Activated naive CD8-positive, alpha-beta T cell treated with anti-CD3 and anti-CD28 coated beads, Interleukin-2, amount 50 U/mL, for 24 hours (primary cell): ENCODE measurements at places on chromosomes 6 and 20.

DNA sequence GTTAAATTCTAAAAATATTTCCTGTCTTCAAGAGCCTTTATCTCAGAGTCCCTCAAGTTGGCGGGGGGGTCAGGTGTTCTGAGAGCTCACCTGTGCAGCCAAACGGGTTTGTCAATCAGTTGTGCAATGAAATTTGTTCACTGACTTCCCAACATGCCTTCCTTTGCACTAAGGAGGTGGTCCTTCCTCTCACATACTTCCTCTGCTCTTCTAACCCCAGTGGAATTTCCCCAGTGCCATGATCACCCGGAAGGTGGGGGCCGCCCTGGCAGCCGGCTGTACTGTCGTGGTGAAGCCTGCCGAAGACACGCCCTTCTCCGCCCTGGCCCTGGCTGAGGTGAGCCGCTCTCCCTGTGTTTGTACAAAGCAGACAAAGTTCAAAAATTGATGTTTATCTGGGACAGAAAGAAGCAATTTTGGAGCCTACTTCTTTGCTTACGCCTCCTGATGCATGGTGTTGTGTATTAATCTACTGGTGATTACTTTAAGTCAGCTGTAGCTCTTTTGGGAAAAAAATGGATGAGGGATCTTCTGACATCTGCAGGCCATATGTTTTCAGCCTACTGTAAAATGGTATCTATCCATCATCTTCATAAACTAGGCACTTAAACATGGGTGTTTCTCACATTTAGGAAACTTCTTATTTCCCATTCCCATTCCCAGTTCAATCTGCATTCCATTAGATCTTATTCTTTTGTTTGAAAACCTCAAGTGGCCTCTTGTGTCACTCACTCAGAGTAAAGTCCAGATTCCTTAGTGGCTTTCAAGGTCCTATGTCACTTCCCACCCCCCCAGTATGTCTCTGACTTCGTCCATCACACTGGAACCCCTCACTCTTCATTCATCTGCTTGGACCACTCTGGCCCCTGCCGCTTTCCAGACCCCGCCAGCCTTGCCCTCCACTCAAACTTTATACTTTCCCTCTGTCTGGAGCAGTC lies 10.1 kb downstream of the ALDH5A1 start:
- peaks cover 38% of the 10 kb centered on the region for H3K36me3 ChIP-seq
- DNase-seq, result no peak
- no peak overlapping the region for H3K27ac ChIP-seq
- H3K4me3 ChIP-seq, result no peak overlapping the region

GRCh38 chr20:22063753-22064152 lies 358.3 kb downstream of the PAX1 start:
- no peaks in the 10 kb centered on the region for H3K27me3 ChIP-seq
- H3K4me3 ChIP-seq, result no peak overlapping the region
- H3K4me1 ChIP-seq, result no peaks in the 10 kb centered on the region
- no peak for DNase-seq
- no peaks in the 10 kb centered on the region for H3K36me3 ChIP-seq
- H3K27ac ChIP-seq, result no peak overlapping the region

DNA sequence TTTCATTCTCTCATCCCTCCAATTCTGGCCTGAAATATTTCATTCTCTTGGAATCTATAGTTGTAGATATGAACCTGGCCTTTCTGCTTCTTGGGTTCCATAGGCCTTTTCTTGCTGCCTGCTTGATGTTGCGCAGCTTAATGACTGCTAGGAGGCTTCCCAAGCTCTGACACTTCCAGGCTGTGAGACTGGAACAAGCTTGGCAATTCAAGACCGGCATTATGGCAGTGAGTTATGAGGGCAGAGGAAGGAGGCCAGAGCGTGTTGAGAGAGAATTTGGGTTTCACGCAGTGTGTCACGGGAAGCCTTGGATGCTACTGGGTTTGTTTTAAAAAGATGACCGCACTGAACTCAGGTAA lies 948 bp upstream of the DNAJC5 start:
- peak overlapping the region; percentile 63 for H3K27ac ChIP-seq
- peak overlapping the region; percentile 73 for H3K4me3 ChIP-seq
- H3K27me3 ChIP-seq, result no peaks in the 10 kb centered on the region
- DNase-seq, result no peak
- H3K36me3 ChIP-seq, result peaks cover 29% of the 10 kb centered on the region

DNA sequence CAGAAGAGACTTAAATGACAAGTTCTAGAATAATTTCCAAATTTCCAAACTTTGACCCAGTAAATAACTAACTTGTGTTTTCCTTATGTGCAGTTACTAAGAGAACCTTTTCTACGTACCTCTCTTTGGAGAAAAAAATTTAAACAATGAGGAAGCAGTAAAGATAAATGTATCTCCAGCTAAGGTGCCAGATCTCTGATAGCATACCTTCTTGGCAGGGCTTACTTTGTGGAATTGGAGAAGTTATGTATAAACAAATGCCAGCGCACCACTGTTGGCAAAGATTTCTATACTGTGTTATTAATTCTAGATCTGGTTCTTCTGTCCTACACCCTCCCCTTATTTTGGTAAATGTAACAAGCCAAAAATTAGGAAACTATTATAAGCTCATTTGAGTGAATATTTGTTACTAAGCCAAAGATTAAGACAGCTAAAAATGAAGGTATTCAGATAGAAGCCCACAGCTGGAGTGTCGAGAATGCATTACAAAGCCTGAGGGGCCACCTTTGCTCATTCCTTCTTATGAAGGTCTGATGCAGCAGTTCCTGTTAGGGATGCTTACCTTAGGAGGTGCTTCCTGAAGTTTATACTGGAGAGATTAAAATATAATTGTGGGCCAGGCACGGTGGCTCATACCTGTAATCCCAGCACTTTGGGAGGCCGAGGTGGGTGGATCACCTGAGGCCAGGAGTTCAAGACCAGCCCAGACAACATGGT lies 373.1 kb upstream of the SOX4 start:
- H3K27me3 ChIP-seq, result no peaks in the 10 kb centered on the region
- no peaks in the 10 kb centered on the region for H3K4me1 ChIP-seq
- no peak for DNase-seq
- H3K4me3 ChIP-seq, result no peak overlapping the region
- H3K27ac ChIP-seq, result no peak overlapping the region
- peaks cover 31% of the 10 kb centered on the region for H3K36me3 ChIP-seq

GRCh38 chr20:6792789-6793188 lies 25.3 kb downstream of the BMP2 start:
- H3K36me3 ChIP-seq, result no peaks in the 10 kb centered on the region

GRCh38 chr6:46895930-46896329 lies 25.8 kb downstream of the ADGRF5 start:
- DNase-seq, result no peak
- no peaks in the 10 kb centered on the region for H3K36me3 ChIP-seq
- H3K27me3 ChIP-seq, result peaks cover 8% of the 10 kb centered on the region
- no peak overlapping the region for H3K27ac ChIP-seq
- no peaks in the 10 kb centered on the region for H3K4me1 ChIP-seq
- H3K4me3 ChIP-seq, result no peak overlapping the region

DNA sequence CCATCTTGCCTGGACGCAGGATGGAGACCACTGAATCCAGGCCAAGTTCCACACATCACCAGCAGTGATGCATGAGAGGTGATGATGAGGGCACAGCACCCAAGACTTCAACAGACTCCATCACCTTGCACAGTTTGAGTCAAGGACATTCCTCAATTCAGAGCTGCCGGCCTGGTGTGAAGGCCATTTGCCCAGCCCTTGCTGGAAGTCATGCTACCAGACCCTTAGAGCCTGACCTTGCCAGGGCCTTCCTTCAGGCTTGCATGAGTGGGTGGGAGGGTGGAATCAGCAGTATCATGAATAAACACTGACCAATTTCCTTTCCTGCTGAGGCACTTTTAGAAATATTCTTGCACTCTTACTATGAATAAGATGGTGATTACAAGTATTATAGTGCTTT lies 130.2 kb upstream of the SSTR4 start:
- H3K4me1 ChIP-seq, result no peaks in the 10 kb centered on the region
- no peak overlapping the region for H3K27ac ChIP-seq
- no peak for DNase-seq
- H3K4me3 ChIP-seq, result no peak overlapping the region
